ENCODE measurements at places on chromosomes 1 and 21.

DNA sequence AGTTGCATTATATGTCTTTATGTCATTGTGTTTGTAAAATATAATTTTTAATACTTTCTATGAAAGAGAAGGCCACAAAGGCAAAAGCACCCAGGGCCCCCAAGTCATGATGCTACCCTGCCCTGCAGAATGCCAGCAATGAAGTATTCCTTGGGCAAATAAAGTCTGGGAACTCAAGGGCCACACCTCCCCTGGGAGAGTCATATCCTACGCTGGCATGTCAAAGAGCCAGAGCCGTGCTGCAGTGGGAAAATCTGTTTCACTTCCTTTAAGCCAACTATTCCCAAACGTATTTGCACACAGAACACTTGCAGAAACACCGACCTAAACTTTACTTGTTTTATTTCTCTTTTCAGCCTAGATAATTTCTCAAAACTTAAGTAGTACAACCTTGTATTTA, 98.4 kb upstream of the KAZN start:
- no peak for DNase-seq

DNA sequence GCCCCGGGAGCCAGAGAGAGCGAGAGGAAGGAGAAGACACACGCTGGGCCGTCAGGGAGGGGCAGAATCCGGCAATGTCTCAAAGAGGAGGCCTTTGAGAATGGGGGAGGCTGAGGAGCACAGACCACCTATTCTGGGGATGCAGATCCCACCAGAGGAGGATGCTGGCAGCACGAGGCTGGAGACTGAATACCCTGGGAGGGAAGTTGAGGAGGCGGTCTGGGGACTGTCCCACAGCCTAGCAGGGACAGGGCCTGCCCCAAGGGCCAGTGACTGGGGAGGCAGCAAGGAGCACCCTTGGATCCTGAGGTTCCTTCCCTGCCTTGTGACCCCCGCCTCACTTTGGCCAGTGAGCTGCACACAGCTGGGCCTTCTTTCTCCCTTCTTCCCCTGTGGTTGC, 49.2 kb downstream of the SLC37A1 start:
- no peak for DNase-seq

- DNase-seq = no peak
Observed at GRCh38 chr1:156257711-156258110, 9.9 kb upstream of the PAQR6 start.

GRCh38 chr1:86756062-86756406, 51.7 kb downstream of the SH3GLB1 start:
- DNase-seq = no peak

- no peak for DNase-seq
Observed at GRCh38 chr1:231055271-231055670, 15.2 kb upstream of the FAM89A start.

GRCh38 chr21:35488946-35489345, 439.8 kb upstream of the RUNX1 start:
- DNase-seq = no peak

DNA sequence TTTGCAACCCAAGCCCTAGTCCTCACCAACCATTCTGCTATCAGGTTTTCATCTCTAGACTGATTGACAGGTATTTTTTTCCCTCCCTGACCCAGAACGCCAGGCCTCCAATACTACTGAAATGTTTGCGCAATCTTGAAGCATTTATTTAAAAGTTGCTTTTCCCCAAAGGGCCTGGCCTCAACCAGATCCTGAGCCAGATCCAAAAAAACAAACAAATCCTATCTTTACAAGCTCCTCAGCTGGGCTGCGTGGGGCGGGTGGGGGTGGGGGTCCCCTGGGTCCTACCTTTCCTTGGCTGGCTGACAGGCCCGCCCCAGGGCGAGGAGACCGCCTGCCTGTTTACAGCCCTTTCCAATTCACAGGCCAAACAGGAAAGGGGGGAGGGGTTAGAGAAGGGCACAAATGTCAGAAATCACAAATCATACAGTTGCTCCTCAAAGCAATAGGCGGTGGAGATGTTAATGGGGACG, 98.8 kb downstream of the FOXD2 start:
- no peak for DNase-seq

GRCh38 chr1:231279081-231279480, 38.1 kb downstream of the GNPAT start:
- no peak for DNase-seq

DNA sequence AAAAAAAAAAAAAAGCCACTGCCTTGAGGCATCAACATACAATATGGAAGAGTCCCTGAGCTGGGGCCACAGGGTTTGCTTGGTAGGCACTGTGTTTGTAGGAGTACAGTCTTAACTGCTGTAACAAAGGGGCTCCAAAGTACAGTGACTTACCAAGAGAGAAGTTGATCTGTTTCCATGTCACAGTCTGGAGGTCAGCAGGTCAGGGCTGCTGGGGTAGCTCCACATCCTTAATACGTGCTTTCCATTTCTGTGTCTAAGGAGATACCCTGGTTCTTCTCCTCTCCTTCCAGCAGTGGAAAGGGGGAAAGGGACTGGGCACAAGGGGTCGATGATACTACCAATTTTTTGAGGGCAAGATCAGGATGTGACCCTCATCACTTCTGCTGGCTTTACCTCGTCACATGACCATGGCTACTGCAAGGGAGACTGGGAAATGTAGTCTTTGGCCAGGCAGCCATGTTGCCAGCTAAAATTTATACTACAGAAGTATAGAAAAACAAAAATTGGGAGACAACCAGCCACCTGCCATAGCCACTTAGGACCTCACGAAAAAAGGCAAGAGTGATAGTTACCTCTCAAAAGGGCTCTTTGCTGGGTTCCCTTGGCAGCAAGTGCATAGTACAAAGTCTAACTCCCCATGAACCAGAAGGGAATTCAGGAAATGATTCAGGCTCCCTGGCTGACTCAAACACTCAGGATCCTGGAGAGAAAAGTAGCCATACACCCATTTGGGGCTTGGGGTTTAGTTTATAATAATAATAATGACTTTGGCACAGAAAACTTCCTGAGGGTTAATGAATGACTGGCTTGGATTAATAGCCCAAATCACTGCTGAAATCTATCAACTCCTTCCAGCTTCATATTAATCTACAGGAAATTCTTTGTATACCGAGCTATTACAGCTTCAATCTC, 52.7 kb upstream of the ATP5PO start:
- no peak for DNase-seq

- no peak for DNase-seq
Observed at GRCh38 chr1:174982971-174983689, 16.6 kb upstream of the CACYBP start.

- DNase-seq = no peak
Observed at GRCh38 chr1:12035312-12035711, 16.0 kb downstream of the MIIP start.

DNA sequence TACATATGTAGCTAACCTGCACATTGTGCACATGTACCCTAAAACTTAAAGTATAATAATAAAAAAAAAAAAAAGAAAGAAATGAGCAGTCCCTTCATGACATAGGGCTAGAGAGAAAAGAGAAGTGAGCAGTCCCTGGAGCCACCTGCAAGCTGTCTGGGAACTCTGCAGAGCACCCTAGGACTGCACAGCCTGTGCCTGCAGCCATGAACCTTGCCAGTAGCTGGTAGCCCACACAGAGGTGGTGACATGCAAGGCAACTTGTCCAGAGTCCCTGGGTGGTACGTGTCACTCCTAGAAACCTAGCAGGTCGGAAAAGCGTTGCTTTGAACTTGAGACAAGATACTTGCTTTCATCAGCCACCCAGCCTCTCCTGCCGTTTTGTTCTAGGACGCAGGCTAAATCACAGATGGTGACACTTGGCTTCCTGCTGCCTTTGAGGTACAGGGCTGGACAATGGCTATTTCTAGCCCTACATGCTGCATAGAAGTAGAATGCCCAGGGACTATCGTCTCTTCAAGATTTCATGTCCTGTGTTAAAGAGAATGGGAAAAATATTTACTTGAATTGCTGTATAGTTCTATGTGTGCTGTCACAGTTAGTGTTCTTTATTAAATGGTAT, 260.9 kb downstream of the LTN1 start:
- no peak for DNase-seq

DNA sequence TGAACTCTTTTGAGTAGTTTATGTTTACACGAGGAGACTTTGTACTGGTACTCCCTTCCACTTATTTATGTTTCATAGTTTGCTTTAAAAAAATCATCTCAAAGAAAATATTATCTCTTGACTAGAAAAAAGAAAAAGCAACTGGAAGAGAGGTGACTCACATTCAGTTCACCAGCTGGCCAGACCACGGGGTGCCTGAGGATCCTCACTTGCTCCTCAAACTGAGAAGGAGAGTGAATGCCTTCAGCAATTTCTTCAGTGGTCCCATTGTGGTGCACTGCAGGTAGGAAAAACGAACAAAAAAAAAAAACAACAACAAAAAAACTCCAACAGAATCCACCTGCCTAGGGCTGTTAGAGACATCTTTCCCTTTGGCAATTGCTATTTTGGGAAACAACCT, 102.9 kb downstream of the PTPRC start:
- DNase-seq = no peak

- no peak for DNase-seq
Observed at GRCh38 chr1:58932859-58933598, 149.2 kb upstream of the JUN start.

GRCh38 chr21:41112740-41113692, 54.9 kb upstream of the BACE2 start:
- DNase-seq = no peak

GRCh38 chr1:28761189-28761588, 24.4 kb downstream of the YTHDF2 start:
- DNase-seq = no peak

GRCh38 chr1:22282364-22282995, 139.6 kb upstream of the WNT4 start:
- no peak for DNase-seq

GRCh38 chr1:64072089-64072793, 131.2 kb upstream of the UBE2U start:
- no peak for DNase-seq

DNA sequence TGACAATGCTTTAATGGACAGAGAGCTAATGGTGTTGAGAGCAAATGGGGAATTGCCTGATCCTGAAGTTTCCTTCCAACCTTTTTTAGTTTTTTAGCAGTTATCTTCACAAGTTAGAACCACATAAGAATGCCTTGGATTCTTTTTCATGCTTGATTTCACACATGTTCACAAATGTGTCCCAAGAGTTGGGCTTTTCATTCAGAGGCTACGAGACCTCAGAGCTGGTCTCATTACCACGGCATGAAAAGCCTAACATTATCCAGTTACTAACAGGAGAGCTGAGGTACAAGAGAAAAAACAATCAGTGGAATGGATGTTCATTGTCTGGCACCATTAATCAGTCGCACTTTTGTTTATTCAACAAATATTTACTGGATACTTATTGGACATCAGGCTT, 340.6 kb downstream of the ZNF326 start:
- no peak for DNase-seq

GRCh38 chr1:77146270-77146669, 73.0 kb downstream of the PIGK start:
- no peak for DNase-seq

- DNase-seq = no peak
Observed at GRCh38 chr1:89453123-89453972, 71.3 kb upstream of the LRRC8B start.

DNA sequence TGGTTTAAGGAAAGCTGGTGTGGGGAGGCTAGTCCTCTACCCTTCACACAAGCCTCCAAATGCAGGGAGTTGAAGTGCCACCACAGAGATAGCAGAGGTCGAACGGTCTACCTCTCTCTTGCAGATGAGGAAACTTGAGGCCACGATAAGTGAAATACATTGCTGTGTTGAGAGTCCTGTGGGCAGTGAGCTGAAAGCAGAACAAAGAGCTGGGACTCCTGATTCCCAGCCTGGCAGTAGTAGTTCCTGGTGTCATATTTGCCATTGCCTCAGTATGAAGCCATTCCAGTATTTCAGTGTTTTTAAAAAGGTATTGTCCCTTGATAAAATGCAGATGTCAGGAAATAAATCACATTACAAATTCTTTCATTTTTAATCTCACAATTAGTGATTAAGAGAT, 28.6 kb downstream of the AK4 start:
- no peak for DNase-seq

DNA sequence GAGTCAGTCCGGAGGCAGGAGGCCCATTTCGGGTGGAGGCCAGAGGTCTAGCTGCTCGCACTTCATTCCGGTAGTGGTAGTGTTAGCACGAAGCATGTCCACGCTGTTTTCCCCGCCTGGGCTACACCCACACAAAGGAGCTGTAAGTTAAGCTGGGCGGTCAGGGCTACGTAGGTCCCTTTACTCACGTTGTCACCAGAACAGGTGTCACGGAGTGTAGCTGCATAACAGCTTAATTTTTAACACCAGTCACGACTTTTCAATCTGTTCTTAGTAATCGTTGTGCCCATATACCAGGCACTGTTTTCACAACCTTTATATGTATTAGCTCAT, 15.6 kb downstream of the HLX start:
- no peak for DNase-seq

DNA sequence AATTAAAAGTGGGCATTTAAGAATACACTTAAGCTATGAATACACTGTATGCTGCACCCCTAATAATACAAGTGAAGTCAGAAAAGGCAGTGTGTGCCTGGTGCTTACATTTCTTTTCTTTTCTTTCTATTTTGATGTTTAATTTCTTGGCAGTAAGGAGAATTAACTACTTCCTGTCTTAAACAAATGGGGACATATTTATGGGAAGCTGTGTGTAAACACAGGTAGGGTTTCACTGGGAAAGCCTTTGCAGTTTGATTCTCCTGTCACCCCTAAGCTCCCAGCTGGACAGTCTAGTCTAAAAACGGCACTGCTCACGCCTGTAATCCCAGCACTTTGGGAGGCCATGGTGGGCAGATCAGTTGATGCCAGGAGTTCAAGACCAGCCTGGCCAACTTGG, 146.0 kb downstream of the MIS18A start:
- no peak for DNase-seq

- no peak for DNase-seq
Observed at GRCh38 chr1:108862017-108862610, 5.2 kb upstream of the AKNAD1 start.

DNA sequence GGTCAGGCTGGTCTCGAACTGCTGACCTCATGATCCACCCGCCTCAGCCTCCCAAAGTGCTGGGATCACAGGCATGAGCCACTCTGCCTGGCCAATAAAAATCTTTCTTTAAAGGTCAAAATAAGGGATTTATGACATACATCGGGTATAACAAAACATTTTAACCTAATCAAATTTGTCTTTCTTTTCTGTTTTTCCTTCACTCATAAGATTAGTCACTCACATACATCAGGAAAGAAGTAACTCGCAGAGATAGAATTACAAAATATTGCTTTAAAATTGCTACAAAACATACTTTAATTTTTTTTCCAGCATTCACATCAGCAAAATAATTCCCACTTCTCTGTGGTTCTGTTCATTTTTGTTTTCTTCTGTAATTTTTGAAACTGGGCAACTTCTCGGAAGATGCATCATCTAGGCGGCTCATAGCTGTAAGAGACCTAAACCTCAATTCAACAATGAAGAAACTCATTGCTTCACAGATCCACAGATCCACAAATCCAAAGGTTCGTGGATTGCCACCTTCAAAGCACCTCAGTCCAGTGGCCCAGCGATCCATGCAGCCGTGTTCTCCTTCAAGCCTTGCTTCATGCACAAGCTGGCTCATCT, 39.7 kb downstream of the NEK2 start:
- DNase-seq = no peak

- no peak for DNase-seq
Observed at GRCh38 chr21:45182958-45183357, 104.7 kb downstream of the POFUT2 start.

Measured in stimulated activated CD8-positive, alpha-beta memory T cell treated with anti-CD3 and anti-CD28 coated beads, Interleukin-4, amount 100 ng/mL, for 1 hour (primary cell).